ENCODE measurements at places on chromosomes 7 and 10. TPM values are rescaled to one million over a fixed set of nuclear protein-coding genes. Genes with fewer than 3 reads are reported as not detected.

GRCh38 chr10:131578472-131578970, 267.0 kb upstream of the TCERG1L start:
- no peak for DNase-seq

Gene VPS50
- total RNA-seq = 21.0 TPM

- DNase-seq = peak; percentile 15
Measured at GRCh38 chr10:110353244-110354119, 48.8 kb upstream of the SMNDC1 start.

Gene SPDYE3
- not detected for total RNA-seq

Gene EPO
- not detected for total RNA-seq

- no peak for DNase-seq
Measured at GRCh38 chr7:90483251-90483650, 13.8 kb downstream of the PTTG1IP2 start.

- DNase-seq = no peak
Measured at GRCh38 chr7:120021085-120021484, 251.9 kb upstream of the KCND2 start.

GRCh38 chr10:95247200-95247880, 43.5 kb downstream of the PDLIM1 start:
- DNase-seq = no peak

Gene SUFU
- 13.1 TPM for total RNA-seq

- no peak for DNase-seq
Measured at GRCh38 chr7:44823255-44823781, 24.6 kb downstream of the H2AZ2 start.

GRCh38 chr7:101125989-101126650, 784 bp upstream of the SERPINE1 start:
- peak; percentile 45 for DNase-seq

GRCh38 chr10:2791774-2792443, 275.4 kb upstream of the PFKP start:
- DNase-seq = no peak

GRCh38 chr7:17019106-17019505, 137.3 kb upstream of the AGR3 start:
- DNase-seq = no peak

Gene CYP3A7
- 1.2 TPM for total RNA-seq

DNA sequence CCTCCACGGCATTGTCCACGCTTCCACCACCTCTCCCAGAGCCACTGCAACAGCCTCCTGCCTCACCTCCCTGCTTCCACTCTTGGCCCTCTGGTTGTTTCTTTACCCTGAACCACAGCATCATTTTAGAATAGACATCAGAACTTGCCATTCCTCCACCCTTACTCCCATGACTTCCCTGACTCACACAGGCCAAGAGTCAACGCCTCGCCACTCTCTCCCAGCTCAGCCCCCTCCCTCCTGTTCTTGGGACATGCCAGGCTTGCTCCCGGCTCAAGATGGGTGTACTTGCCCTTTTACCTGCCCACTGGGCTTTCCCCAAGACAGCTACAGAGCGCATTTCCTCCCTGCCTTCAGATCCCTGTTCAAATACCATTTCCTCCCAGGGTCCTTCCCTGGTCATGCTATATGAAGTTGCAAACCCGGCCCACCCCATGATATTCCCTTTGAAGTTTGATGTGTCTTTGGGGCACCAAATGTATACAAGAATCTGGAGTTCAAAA, 429.1 kb downstream of the RPS24 start:
- DNase-seq = no peak

DNA sequence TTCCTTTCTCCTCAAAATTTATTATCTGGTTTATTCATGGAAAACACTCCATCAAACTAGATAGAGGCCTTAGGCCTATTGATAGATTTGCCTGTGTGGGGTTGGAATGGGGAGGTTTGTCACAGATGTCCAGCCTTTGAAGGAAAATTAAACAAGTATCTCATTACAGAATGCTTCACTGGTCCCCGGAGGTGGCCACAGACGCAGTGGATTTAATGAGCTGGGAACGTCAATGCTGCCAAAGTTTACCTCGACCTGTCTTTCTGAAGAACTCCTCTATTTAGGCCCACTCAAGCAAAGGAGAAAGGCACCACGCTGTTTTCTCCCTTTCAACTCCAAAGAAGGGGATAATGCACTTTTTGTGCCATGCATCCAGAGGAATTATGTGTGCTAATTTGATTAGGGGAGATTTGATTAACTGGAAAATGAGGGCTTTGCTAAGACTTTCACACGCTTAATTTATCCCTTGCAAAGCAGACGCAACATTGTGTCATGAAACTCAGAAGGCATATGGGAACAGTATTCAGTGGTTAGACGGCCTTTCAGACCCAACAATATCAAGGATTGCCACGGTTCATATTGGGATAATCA, 558.8 kb upstream of the GALNT17 start:
- DNase-seq = no peak

GRCh38 chr7:79529214-79529880, 75.9 kb upstream of the MAGI2 start:
- DNase-seq = no peak

DNA sequence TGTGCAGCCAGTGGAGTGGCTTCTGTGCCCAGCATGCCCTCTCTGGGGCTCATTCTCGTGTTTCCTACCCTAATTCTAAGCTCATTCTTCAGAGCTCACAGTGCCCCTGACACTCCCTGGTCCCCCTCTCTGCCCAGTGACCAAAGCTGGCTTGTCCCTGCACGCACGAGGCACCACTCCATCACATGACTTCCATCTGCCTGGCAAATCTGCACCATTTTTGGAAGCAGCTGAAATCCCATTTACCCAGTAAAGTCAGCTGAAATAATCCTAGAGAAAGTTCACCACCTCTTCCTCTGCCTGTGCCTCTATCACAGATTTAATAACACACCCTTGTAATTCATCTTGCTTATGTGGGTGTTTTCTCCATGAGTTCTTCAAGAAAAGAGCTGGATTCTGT, 616.9 kb downstream of the PTPRN2 start:
- DNase-seq = no peak

DNA sequence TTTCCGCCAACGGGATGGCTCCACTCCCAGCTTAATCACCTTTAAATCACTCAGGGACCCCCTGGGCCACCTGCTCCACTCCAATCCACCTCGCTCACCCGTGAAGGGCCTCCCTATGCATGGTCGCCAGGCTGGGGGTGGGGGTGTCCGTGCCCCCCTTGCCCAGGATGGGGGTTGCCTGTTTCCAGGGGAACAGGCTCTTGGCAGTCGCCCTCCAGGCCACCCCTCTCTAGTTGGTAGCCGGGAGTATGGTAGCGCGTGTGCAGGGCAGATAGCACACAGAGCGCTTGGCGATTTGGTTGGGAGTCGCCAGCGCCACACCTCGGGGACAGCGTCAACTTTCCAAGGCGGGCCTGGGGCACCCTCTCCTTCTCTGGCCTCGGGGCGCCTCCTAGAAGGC, 134.9 kb upstream of the ZNF92 start:
- no peak for DNase-seq

- DNase-seq = no peak
Measured at GRCh38 chr7:142017451-142017850, 21.8 kb downstream of the MGAM start.

GRCh38 chr10:49649936-49650723, 29.3 kb upstream of the C10orf53 start:
- no peak for DNase-seq

DNA sequence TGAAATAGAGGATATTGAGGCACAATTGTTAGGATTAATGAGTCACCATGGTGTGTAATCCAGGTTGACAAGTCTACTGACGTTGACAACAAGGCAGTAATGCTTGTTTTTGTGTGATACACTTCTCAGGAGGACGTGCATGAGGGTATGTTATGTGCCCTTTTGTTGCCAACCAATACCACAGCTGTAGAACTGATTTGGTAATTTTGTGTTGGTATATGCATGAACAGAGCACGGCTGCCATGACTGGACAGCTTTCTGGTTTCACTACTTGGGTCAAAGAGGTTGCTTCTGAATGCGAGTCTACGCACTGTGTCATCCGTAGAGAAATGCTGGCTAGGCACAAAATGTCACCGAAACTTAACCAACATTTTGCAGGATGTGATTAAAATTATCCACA, 32.9 kb downstream of the PHTF2 start:
- DNase-seq = no peak

Gene SPDYE8
- not detected for total RNA-seq

GRCh38 chr7:12124028-12124427, 87.1 kb upstream of the TMEM106B start:
- DNase-seq = no peak

- DNase-seq = peak; percentile 20
Measured at GRCh38 chr10:93280699-93281366, 201.3 kb downstream of the MYOF start.

Gene AKR1C8
- total RNA-seq = not detected

Gene PRKG1
- total RNA-seq = 23.0 TPM

DNA sequence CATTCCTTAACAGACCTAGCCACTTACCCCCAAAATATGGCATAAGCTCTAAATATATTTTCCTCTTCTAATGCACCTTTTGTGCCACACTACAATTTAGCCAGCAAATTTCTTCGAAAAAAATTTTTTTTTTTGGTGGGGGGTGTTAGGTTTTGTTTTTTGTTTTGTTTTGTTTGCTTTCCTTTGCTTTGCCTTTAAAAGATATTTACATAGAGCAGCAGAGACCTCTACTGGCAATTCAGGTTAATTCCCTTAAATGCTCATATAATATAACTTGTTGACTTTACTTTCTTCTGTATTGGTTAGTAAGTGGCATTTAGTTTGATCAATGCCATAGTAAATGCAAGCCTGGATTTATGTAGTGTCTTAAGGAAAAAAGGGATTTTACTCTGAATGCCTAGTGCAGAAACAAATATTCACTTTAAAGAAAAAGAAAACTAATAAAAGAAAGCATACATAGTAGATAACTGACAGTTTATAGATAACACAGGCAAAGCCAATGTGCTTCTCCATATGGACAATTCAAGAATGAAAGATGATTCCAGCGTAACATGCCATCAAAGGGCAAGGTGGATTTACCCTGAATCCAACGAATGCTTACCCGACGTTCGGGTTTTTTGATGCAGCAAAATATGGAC, 1250.6 kb downstream of the GATA3 start:
- DNase-seq = no peak

DNA sequence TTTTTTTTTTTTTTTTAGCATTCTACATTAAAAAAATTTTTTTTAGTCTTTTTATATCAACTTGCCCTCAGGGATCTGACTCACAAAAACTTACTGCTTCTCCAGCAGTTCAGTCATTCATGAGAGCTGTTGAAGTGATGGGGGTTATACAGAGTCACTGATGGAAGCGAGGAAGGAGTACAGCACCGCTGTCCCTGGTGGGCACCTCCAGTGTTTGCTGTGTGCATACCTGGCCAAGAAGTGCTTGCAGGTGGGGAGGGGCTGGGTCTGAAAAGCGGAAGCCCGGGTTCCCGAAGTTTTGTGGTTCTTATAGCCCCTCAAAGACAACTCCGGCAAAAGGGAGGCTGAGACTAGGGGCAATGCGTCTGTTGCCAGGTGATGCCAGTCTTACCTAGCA, 46.2 kb downstream of the MINDY4 start:
- DNase-seq = no peak

GRCh38 chr7:135888740-135889139, 88.4 kb downstream of the MTPN start:
- DNase-seq = no peak

DNA sequence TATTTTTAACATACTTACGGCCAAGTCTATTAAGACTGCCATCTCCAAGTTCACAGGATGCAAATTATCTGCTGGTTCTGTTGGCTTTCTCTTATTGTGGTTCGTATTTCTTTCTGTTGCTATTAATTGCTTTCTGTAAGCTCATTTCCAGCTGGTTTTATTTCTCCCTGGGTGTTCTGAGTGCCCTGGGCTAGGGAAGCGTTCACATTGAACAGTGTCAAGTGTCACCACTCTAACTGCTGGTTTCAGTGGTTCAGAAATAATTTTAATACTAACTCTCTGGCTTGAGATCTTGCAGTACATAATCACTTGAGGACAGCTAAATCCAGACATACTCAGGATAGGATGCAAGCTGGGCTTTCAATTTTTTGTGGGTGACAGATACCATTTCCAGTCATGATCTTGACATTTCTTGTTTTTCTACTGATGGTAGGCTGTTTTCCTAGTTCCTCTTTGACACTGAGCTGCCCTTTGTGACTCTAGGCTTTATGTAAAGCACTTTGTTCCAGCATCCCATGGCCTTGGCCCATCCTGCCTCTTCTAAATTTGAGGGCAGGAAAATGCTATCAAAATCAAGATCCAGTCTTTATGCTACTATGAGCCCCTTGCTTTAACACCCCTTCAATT, 117.6 kb downstream of the SNX13 start:
- DNase-seq = no peak

DNA sequence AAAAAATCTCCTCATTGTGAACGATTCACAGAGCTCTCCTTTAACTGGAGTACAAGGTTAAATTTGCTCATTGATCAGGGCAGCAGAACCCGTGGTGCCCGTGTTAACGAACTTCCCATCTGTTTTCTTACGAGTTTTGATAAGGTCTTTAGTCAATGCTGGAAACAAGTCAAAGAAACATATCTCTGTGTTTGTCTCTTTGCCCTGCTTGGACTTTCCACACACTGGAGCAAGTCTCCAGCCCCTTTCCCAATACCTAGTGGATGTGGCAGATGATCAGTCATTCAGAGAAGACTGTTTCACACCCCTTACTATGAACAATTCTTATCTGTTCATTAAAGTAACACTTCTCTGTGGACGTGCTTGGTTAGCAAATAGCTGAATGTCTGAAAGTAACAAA, 121.3 kb downstream of the ARID5B start:
- no peak for DNase-seq

- DNase-seq = no peak
Measured at GRCh38 chr7:21134631-21135030, 293.3 kb upstream of the SP4 start.

Gene TMEM196
- total RNA-seq = not detected

DNA sequence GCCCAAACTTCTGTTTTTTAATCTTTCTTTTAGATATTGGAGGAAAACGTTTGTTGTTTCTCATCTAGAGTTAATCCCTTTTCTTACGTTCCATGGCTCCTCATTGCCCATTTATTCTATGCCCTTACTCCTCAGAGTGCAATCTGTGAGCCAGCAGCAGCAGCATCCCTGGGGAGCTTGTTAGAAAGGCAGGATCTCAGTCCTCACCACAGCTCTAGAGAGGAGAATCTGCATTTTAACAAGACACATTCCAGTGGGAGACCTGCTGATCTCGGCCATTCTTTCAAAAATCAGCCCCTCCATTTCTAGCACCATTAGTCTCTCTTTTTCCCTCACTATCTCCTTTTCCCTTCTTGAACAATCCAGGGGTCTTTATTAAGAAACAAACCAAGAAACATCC, 84.4 kb upstream of the NOBOX start:
- no peak for DNase-seq

DNA sequence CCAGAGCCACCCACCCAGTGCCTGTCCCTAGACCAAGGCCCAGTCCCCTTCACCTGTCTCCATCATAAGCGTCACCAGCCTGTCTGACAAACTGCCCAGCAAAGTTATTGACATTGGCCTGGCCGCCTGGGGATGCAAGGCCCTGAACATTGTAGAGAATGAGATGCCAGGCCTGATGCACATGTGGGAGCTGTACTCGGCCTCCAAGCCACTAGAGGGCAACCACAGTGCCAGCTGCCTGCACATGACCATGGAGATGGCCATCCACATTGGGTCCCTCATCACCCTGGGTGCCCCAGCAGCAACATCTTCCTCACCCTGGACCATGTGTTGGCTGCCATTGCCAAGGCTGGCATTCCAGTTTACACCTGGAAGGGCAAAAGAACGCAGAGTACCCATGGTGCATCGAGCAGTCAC, 63.7 kb upstream of the ANTXRL start:
- no peak for DNase-seq

- DNase-seq = peak; percentile 46
Measured at GRCh38 chr10:98367604-98368451, 47.2 kb downstream of the PYROXD2 start.

- DNase-seq = no peak
Measured at GRCh38 chr7:36180121-36180520, 27.1 kb downstream of the EEPD1 start.

- DNase-seq = no peak
Measured at GRCh38 chr7:126780993-126781392, 471.7 kb downstream of the GRM8 start.
